ENCODE measurements at places on chromosomes 3 and 15.

DNA sequence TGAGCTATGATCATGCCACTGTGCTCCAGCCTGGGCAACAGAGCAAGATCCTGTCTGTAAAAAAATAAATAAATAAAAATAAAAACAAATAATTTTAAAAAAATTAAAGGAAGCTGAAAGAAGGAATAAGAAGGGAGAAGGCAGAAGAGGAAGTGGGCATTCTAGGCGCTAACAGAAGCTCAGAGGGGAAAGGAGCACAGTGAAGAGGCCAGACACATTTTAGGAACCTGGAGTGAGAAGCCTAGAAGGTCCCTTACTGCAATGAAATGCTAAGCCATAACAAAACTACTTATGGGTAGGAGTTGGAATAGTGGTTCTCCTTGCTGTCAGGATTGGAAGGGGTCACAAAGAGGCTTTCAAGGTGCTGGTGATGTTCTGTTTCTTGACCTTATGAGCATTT is 64.0 kb downstream of the ITGB5 start:
- H3K4me3 ChIP-seq: no peak overlapping the region
- peaks cover 13% of the 10 kb centered on the region for H3K27me3 ChIP-seq
- no peak overlapping the region for H3K27ac ChIP-seq
- H3K4me1 ChIP-seq: no peaks in the 10 kb centered on the region

DNA sequence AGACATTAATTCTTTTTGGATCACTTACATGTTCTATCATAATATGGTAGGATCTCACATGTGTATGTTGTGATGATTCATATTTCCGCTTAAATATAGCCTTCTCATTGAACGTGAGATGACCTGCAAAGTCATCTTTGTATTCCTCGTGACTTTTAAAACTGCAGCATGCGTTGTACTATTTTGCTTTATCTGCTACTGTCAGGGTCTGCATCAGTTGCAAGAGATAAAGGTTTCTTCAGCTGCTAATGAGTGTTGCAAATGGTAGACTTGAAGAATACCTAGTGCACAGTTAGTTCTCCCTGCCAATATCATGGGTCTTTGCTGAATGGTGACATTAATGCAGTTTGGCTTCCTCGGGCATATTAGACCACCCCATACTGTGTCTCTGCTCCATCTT is 31.8 kb downstream of the REC114 start:
- H3K27me3 ChIP-seq: peaks cover 18% of the 10 kb centered on the region
- no peaks in the 10 kb centered on the region for H3K4me1 ChIP-seq

DNA sequence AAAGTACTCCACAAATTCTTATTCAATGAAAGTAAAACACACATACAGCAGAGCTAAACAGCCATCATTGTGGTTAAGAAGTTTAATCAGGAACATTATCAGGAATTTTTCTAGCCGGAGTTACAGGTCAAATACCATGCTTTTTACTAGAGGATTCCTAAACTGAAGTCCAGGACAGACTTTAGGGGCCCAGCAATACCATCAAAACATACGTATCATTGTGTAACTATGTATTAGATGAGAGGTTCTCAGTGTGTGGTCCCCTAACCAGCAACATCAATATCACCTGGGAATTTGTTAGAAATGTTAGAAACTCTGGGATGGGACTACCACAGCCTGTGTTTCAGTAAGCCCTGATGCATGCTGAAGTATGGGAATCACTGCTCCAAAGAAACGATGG is 404.2 kb upstream of the IL12A start:
- H3K4me1 ChIP-seq: no peaks in the 10 kb centered on the region
- no peak for DNase-seq
- H3K27ac ChIP-seq: no peak overlapping the region
- H3K4me3 ChIP-seq: no peak overlapping the region
- H3K36me3 ChIP-seq: no peaks in the 10 kb centered on the region

DNA sequence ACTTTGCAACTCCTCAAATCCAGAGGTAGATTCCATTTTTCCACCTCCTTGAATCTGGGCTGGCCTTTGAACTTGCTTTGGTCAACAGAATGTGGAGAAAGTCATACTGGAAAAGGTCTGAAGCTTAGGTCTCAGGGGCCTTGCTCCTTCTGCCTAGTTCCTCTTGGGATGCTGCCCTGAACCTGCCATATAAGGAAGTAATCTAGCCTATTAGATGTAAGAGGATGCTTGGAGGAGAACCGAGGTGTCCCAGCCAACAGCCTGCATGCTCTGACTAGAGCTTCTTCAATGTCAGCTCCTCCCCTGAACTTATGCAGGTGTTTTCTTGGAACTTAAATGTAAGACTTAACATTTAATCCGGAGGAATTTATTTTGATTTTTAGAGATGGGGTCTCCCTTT is 2.0 kb upstream of the TMED3 start:
- H3K27me3 ChIP-seq: peaks cover 21% of the 10 kb centered on the region
- DNase-seq: no peak
- H3K36me3 ChIP-seq: peaks cover 20% of the 10 kb centered on the region
- H3K27ac ChIP-seq: no peak overlapping the region
- peaks cover 35% of the 10 kb centered on the region for H3K4me1 ChIP-seq
- no peak overlapping the region for H3K4me3 ChIP-seq

GRCh38 chr3:195896361-195897080 is 11.8 kb downstream of the TNK2 start:
- H3K27ac ChIP-seq: peak overlapping the region; percentile 93
- H3K36me3 ChIP-seq: no peaks in the 10 kb centered on the region
- no peaks in the 10 kb centered on the region for H3K27me3 ChIP-seq
- H3K4me3 ChIP-seq: peak overlapping the region; percentile 80

DNA sequence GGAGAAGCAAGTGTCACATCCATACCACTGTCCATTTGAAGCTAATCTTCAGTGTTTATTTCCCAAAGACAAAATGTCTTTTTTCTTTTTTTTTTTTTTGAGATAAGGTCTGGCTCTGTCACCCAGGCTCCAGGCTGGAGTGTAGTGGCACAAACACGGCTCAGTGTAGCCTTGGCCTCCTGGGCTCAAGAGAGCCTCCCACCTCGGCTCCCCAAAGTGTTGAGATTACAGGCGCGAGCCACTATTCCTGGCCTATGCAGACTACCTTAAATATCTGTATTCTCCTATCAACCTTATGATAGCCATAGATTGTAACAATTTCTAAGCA is 27.7 kb upstream of the VPS33B start:
- no peak overlapping the region for H3K4me3 ChIP-seq
- H3K4me1 ChIP-seq: peaks cover 12% of the 10 kb centered on the region
- no peaks in the 10 kb centered on the region for H3K36me3 ChIP-seq
- no peak overlapping the region for H3K27ac ChIP-seq
- no peak for DNase-seq

- no peak for DNase-seq
- H3K27ac ChIP-seq: no peak overlapping the region
- no peaks in the 10 kb centered on the region for H3K27me3 ChIP-seq
- H3K36me3 ChIP-seq: no peaks in the 10 kb centered on the region
Measured at GRCh38 chr3:153572654-153573053, 410.6 kb downstream of the RAP2B start.

DNA sequence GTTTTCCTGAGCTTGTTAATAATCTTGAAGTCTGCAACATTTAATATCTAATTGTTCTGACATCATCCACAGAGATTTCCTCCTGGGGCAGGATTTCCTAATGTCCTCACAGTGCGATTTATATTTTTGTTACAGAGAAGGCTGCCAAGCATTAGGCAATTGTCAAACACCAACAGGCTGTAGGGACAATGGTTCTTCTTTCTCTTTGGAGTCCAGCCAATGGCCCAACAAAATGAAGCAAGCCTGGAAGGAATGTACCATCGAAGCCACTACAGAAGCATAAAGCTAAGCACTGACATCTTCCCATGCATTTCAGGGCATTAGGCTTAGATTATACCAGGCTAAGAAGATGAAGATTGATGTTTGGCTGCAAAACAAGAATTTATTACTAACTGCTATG is 173.0 kb upstream of the FRMD4B start:
- H3K4me1 ChIP-seq: no peaks in the 10 kb centered on the region
- H3K4me3 ChIP-seq: no peak overlapping the region
- DNase-seq: no peak
- no peaks in the 10 kb centered on the region for H3K36me3 ChIP-seq
- no peak overlapping the region for H3K27ac ChIP-seq

DNA sequence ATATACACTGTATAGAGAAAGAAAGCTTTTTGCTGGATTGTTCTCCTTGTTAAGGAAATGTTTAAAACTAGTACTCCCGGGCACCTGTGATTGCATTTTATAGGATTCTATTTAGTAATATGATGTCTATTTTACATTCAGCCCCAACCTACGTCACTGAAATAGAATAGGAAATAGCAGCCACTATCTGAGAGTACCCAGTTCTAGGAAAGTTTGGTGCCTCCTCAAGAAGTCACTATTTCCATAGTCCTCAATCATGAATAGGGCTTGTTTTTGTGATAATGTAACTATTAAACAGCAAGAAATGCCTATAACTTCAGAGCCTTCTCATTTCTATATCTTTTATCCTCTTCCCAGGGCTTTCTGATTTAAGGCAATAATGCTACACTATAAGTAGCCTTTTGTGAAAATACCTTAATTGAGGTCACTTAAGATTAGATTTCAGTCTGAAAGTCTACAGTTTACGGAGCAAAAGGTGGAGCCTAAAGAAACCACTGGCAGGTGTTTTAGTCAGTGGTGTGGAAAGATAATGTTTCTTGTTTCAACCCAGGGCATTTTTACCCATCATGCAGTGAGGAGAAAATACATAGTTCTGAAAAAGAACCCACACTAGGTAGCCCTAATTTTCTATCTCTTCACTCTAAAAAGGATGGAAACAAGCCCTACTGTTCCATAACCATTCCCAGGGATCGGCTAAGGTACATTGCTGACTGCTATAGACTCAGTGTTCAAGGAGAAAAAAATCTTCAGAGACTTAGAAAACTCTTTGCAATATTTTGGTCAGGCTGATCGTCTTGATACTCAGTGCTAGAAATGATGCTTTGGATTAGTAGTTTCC is 38.7 kb downstream of the TIGIT start:
- peak overlapping the region; percentile 97 for H3K27ac ChIP-seq
- H3K4me1 ChIP-seq: peaks cover 82% of the 10 kb centered on the region
- no peak for DNase-seq
- no peaks in the 10 kb centered on the region for H3K27me3 ChIP-seq
- H3K4me3 ChIP-seq: peak overlapping the region; percentile 50

- H3K4me1 ChIP-seq: no peaks in the 10 kb centered on the region
- no peak for DNase-seq
- H3K27ac ChIP-seq: no peak overlapping the region
- no peaks in the 10 kb centered on the region for H3K36me3 ChIP-seq
Measured at GRCh38 chr3:69490235-69490634, 104.3 kb upstream of the FRMD4B start.

DNA sequence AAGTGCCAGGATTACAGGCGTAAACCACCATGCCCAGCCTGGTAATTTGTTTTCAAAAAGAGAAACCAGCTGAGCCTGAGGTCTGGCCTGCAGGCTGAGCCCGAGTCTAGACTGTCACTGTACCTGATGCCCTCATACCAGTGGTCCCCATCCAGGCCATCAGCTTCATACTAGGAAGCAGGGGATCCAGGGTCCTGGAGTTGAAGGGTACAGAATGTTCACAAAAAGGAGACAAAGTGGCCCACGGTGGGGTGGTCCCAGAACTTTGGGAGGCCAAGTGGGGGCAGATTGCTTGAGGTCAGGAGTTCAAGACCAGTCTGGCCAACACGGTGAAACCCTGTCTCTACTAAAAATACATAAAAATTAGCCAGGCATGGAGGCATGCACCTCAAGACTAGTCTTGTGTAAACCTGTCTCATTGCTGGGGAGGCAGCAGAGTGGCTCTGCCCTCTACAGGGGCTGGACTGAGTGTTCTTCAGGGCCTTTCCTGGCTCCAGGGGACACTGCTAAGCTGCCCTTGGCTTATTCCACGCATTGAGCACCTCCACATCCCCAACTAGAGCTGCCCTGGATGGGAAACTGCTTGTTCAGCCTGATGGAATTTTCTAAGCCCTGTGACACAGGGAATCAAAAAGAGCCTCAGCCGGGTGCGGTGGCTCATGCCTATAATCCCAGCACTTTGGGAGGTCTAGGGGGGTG is 7.9 kb upstream of the HHATL start:
- DNase-seq: no peak
- no peak overlapping the region for H3K4me3 ChIP-seq
- no peaks in the 10 kb centered on the region for H3K4me1 ChIP-seq

DNA sequence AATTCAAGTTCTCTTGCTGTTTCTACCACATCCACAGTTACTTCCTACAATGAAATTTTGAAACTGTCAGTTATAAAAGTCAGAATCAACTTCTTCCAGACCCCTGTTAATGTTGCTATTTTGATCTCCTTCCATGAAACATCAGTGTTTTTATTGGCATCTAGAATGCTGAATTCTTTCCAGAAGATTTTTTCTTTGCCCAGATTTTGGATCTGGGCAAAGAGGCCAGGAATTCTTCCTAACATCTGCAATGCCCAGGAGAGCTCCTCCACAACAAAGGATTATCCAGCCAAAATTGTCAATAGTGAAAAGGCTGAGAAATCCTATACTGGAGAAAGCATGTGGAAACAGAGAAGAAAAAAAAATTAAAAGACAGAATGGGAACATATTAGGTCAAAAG is 75.5 kb downstream of the SERPINI1 start:
- no peak overlapping the region for H3K4me3 ChIP-seq
- no peak overlapping the region for H3K27ac ChIP-seq
- no peaks in the 10 kb centered on the region for H3K4me1 ChIP-seq
- no peaks in the 10 kb centered on the region for H3K27me3 ChIP-seq
- no peak for DNase-seq

DNA sequence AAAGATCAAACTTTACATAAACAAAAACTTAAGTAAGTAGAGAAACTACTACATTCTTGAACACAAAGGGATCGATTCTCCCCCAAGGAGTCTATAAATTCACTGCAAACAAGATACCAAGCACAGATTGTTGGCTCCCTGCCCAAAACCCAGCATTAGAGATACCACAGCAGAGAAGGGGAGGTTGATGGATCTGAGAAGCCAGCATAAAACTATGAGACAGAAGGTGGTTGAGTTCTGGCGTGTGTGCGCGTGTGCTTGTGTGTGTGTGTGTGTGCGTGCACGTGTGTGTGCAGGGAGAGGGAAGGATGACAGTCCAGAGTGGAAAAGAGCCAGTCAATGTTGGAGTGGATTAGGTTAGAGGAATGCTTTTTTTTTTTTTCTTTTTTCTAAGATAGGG is 143.2 kb upstream of the PRR20G start:
- H3K4me1 ChIP-seq: no peaks in the 10 kb centered on the region
- H3K36me3 ChIP-seq: no peaks in the 10 kb centered on the region
- H3K27ac ChIP-seq: no peak overlapping the region
- H3K4me3 ChIP-seq: no peak overlapping the region
- H3K27me3 ChIP-seq: peaks cover 18% of the 10 kb centered on the region

DNA sequence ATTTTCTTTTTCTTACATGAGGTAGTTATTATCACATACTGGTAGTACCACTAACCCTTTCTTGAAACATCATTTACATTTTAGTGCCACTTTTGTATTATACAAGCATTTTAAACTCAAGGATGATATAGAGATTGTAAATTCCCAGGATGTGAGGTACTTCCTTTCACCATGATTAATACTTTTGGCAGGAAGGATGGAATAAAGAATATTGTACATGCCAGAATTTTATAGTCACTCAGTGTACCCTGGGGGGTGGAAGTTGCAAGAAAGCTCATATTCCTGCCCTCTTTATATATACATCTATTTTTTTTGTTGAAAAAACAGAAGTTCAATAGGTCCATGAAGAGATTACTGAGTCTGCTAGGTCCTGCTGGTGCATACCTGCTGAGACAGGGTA is 141.0 kb upstream of the PLSCR5 start:
- H3K27me3 ChIP-seq: no peaks in the 10 kb centered on the region
- no peaks in the 10 kb centered on the region for H3K4me1 ChIP-seq
- no peak overlapping the region for H3K27ac ChIP-seq
- no peak for DNase-seq
- no peak overlapping the region for H3K4me3 ChIP-seq

GRCh38 chr3:127462111-127462655 is 128.3 kb downstream of the TPRA1 start:
- H3K4me3 ChIP-seq: no peak overlapping the region
- H3K36me3 ChIP-seq: no peaks in the 10 kb centered on the region
- H3K27ac ChIP-seq: no peak overlapping the region
